ENCODE measurements at places on chromosomes 4 and X. TPM values are rescaled to one million over a fixed set of nuclear protein-coding genes. Genes with fewer than 3 reads are reported as not detected.

Gene ERAS
- total RNA-seq, result not detected

Gene PARM1
- total RNA-seq, result not detected

- DNase-seq, result no peak
Measured at GRCh38 chr4:122073615-122074014, 78.5 kb upstream of the BLTP1 start.

DNA sequence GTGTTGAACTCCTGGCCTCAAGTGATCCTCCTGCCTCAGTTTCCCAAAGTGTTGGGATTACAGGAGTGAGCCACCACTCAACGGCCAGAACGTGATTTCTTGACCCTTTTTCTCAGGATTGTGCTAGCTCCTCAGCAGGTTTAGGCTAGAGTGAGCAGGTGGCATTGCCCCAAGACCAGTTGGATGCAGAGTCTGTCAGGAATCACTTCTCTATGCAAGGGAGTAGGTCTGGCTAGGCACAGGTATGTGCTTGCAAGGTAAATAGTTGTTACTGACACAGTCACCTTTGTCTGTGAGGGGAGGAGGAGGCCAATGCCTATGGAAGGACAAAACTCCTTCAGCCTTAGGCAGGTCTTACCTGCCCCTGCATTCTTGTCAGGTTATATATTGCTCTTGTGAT, 24.2 kb downstream of the SLC25A5 start:
- no peak for DNase-seq

- no peak for DNase-seq
Measured at GRCh38 chr4:68907245-68907644, 44.4 kb downstream of the UGT2A3 start.

Gene KCNIP4
- total RNA-seq, result not detected

DNA sequence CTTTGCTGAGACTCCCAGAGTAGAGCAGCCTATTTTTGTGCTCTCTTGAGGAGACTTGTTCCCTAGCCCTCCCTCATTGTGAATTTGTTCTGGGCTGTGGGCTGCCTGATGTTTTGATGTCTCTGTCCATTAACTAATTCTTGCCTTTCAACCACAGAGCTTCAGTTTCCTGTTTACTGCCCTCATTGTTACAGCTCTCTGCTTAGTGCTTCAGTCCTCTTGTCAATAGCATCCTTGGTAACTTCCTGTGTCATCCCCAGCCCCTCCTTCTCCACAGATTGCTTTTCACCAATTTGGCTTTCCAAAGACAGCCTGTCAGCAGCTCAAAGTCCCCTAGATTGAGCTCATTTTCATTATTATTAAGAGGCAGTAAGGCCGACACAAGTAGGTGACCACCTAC, 69.9 kb downstream of the COX7B2 start:
- no peak for DNase-seq

- DNase-seq, result no peak
Measured at GRCh38 chrX:153517946-153518834, 748 bp downstream of the ATP2B3 start.

DNA sequence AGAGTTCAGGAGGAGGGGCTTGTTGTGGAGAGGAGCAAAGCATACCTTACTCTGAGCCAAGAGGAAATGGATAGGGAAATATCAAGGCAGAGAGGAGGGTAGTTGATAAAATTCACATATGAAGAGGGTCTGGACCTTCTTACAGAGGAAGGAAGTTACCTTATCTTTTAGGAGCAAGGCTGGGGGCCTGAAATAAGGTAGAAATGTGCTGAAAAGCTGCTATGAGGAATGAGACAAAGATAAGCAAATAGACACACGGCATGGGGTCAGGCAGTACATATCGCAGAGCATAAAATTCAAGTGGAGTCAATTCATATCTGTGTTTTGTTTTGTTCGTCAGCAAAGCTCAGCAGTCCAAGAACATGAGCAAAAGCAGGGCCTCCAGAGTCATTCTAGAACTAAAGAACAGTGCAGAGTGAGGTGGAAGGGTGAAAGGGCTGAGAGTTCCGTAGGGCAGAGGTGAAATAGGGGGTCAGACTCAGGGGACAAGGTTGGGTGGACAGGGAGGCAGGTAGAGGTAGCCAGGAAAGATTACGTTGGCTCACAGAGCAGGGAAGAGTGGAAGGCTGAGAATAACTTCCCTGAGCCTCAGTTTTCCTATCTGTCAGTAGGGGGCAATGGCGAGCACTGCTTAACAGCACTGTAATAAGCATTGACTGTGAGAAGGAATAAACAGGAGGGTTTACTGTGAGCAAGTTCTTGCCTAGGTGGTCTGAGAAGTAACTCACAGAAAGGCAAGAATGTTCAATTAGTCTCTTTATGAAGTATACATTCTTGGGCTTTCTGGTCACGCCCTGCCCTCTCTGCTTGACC, 9.2 kb downstream of the VSIG4 start:
- peak; percentile 29 for DNase-seq

DNA sequence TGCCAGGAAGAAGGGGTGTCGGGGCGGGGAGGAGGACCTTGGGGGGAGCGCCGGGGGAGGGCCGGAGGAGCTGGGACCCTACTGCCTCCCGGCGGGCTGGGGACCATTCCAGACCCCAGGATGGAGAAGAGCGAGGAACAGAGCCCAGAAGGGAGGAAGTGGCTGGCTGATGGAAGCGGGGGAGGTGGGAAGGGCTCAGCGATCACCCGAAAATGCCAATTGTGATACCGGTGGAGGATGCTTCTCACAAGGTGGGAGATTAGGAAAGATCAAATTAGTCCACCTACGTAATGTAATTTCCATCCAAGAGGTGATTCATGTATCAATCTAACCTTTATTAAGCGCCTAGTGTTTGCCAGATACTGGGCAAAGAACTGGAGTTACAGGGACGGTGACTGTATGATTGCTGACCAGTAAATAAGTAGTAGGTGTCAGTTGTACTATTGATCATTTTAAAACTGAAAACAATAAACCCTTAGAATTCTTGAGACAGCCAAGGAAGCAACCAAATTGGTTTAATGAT, 452 bp upstream of the RAI2 start:
- DNase-seq, result no peak

Gene EMCN
- total RNA-seq, result not detected

- no peak for DNase-seq
Measured at GRCh38 chr4:140523370-140523856, 555 bp upstream of the ELMOD2 start.

GRCh38 chr4:81573840-81574239, 102.1 kb upstream of the RASGEF1B start:
- no peak for DNase-seq

Gene BMPR1B
- total RNA-seq, result not detected

Gene DMD
- total RNA-seq, result 1.5 TPM

Gene F8A3
- 0.24 TPM for total RNA-seq

Gene MXD4
- 4.9 TPM for total RNA-seq

DNA sequence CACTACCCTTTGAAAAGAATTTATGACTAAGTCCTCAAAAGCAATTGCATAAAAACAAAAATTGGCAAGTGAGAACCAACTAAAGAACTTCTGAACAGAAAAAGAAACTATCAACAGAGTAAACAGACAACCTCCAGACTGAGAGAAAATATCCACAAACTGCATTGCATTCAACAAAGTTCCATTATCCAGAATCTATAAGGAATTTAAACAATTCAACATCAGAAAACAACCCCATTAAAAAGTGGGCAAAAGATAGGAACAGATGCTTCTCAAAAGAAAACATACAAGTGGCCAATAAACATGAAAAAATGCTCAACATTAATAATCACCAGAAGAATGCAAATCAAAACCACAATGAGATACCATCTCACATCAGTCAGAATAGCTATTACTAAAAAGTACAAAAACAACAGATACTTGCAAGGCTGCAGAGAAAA, 130.2 kb downstream of the GASK1B start:
- no peak for DNase-seq

GRCh38 chrX:120790118-120790517, 85.5 kb downstream of the CT47B1 start:
- DNase-seq, result peak; percentile 16

Gene ATP6AP1
- total RNA-seq, result 30.8 TPM

DNA sequence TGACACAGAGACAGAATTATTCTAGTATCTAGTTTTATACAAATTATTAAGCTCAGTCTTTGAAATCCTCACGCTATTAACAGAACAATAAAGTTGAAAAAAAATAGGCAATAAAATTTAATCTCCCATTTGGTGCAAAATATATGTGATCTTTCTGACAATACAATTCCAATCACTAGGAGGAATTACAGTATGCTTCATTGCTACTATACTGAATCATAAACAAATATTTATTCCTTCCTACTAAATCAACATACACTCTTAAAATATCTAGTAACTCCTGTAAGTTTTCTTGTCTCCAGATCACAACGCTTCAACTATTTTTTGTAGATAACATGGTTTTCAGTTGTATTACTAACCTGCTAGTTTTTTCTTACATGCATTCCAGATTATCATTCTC, 45.7 kb downstream of the KLHL8 start:
- DNase-seq, result no peak

DNA sequence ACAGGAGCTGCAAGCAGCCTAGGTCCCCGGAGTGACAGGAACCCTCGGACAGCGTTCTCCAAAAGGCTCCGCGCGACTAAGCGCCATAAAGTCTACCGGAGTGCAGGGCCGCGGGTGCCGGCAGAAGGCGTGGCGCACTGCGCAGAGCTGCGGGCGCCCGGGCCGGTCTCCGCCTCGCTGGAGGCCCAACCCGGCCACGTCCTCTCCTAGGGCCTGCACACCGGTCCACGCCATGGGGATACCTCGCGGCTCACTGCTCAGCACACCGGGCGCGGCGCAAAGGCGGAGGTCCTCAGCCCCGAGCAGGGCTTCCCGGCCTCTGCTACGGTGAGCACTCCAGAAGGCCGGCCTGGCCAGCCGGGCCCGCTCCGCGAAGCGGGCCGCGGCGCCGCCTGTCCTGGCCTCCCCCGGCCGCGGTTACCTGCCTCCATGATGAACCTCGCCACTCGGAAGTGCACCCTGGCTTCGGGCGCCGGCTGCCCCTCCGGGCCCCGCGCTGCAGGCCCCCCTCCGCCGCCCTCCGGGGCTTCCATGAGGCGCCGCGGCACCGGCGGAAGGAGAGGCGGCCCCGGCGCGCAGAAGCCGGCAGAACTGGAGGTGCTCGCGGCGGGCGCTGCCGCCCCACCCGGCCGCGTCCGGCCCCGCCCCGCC, at the start of gene CCNQ:
CCNQ (minus strand) TSS at position 599 of the 651 bp plus-strand sequence; CDS start at position 533, 66 bp downstream.
- DNase-seq, result peak; percentile 33

DNA sequence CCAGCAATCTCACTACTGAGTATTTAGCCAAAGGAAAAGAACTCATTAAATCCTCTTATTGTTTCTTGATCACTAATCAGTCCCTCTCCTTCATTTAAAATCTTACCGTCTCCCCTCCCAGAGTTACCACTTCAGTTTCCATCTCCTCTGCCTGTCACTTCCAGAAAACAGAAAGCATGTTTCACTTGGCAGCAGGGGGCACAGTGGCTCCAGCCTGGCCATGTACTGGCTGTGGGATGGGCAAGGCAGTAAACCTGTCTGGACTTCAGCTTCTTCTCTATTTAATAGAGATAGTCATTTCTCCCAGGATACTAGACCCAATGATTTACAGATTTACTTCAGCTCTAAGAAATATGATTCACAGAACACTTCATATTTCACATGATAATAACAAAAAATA, 63.2 kb downstream of the CD40LG start:
- DNase-seq, result peak; percentile 57

GRCh38 chr4:30716158-30716557, 4.0 kb upstream of the PCDH7 start:
- no peak for DNase-seq

Gene CYLC1
- total RNA-seq, result not detected

DNA sequence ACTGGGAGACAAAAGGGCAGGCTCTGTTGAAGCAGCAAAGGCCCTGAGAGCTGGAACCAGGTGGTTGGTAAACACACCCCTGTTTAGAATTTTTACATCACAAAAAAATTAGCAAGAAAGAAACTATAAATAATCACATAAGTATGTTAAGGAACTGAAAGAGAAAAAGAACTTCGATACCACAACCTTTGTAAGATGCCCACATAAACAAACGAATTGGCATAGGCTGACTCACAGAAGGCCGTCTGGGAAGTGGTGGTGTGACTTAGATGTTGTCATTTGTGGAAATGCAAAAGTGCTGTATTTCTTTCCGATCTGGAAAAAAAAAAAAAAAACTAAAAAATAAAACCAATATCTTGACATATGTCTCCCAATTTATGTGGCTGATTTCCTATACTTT, 235.1 kb downstream of the USP46 start:
- DNase-seq, result no peak

- DNase-seq, result no peak
Measured at GRCh38 chrX:327660-328126, 9.1 kb upstream of the GTPBP6 start.

Gene STPG2
- not detected for total RNA-seq

DNA sequence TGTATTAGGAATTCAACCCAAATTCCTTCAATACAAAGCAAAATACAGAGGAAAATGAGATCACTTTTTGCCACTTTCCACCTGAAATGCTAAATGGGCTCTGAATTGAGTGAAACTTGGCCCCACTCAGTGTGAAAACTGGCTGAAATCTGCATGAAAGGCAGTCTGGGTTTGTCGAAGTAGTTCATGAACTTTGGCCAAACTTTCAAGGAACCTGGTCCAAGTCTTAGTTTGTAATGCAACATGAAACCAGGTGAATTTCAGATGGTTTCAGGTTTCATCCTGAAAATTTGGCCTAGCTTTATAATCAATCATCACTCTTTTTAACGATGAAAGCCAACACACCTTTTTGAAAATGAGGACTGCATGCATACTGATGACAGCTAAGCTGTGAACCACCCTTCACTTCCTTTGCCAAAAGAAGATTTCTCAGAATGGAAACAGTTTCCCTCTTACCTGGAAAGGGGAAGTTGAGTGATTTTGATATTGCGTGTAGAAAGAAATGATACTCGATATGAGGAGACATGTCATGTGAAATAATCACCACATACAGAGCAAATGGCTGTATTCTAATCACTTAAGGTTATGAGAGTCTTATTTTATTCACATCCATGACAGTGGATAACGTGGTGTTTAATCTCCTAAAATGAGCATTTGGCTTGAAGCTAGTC, 209.9 kb upstream of the ETNPPL start:
- no peak for DNase-seq

Gene GAGE12H
- not detected for total RNA-seq

DNA sequence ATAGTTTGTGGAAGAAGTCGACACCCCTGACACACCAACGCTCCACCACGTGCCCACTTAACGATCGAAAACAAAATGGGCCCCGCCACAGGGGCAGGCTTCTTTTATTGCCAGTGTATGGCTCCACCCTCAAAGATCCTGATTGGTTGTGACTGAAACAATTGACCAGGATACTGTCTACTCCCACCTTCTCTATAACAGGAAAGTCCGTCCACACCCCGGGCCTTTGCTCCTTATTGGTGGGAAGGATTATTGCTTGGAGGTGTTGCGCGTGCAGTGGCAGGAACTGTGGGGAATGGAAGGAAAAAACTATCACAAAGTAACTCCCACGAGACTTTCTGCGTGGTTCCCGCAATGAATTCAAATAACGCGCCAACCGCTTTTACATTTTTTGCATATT, at the start of gene USP26:
USP26 (minus strand) TSS at position 79 of the 400 bp plus-strand sequence. CDS start 68,889 bp downstream, outside the sequence.
- no peak for DNase-seq

GRCh38 chr4:187544461-187545053, 451.0 kb upstream of the ZFP42 start:
- DNase-seq, result no peak
